ENCODE measurements at places on chromosomes 16 and 17. TPM values are rescaled to one million over a fixed set of nuclear protein-coding genes. Genes with fewer than 3 reads are reported as not detected.
A peak's percentile ranks its signal among the peaks of the same experiment; 100 is the strongest.

GRCh38 chr16:58366247-58367031, 25.8 kb upstream of the GINS3 start:
- DNase-seq = peak; percentile 86

- no peak for DNase-seq
Observed at GRCh38 chr17:39579318-39580081, 28.2 kb downstream of the NEUROD2 start.

The HIGD1B gene
- not detected for total RNA-seq

DNA sequence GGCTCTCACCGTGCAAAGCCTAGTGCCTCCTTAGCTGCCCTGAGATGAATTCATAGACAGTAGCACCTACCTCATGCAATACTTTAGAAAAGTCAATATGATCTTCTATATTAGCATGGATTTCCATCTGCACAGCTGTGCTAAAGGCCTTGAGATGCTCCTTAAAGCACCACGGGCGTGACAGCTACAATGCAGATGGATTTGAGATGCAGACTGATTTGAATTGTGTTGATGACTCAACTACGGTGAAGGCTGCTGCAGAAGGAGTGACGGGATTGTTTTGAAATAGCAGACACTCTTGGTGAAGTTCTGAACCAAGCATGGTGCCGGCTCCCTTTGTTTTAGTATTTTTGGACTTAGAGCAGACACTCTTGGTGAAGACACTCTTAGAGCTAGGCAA, 88.2 kb downstream of the SPECC1 start:
- no peak for DNase-seq

- peak; percentile 77 for DNase-seq
Observed at GRCh38 chr17:58232707-58233156, 5.7 kb upstream of the LPO start.

The SBK1 gene
- total RNA-seq = 0.68 TPM

DNA sequence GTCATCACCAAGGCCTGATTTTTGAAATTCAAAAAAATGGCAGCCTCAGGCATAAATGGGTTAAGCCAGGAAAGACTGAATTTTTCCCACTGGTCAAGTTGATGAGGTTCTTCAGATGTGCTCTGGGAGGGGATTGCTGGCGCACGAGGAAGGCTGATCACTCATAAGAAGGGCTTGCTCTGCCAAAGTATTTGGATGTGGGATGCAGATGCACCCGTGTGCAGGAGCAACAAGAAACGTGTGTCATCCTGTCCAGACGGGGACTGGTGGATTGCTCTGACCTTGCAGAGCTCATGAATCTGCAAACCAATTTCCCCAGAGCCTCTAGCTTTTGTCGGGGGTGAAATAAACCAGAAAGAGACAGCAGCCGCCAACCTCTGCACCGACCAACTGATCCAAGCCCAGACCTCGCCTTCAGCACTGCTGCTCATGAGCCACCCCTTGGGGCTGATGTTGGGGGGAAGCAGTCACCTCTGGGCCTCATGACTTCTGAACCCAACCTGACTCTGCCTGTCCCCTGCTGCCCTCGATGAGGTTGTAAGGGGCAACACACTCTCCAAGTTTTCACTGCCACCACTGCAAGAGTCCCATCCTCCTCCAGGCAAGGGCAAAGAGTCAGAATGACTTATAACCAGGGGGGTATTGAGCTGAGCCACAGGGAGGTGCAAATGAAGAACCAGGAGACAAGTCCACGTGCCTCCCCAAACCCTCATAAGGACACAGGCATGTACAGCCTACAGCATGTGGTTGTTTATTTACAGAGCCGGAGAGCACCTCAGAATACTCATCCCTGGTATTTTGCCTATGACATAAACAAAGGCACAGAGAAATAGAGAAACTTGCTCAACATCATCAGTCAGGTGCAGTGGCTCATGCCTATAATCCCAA, 452.0 kb downstream of the SOX9 start:
- DNase-seq = no peak

GRCh38 chr16:60151987-60152386, 1417.9 kb upstream of the GOT2 start:
- no peak for DNase-seq

DNA sequence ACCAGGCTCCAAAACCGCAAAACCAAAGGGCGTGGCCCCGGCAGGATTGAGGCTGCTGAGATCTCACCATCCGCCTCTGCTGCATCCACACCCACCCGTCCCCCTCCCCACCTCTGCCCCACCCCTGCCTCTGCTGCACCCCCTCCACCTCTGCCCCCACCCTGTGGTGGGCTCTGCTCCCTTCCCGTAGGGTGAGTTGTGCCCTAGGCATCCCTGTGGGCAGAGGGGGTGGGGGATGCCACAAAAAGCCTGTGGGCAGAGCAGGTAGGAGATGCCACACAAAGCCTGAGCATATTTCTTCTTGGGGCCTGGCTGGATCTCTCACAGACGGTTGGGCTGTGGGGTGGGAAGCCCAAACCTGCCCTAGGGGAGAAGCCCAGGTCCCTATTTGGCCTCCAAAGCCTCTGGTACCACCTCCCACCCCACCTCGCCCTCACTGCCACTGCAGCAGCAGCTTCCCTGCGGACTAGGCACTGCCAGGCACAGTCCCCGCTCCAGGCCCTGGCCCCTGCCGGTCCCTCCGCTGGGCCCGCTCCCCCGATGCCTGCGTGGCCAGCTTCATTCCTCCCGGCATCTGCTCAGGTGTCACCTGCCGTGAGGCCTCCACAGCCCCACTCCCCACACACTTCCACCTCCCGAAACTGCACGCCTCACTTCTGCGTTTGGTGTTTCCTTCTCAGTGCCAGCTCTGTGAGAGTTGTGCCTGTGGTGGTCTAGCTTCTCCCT, 11.3 kb upstream of the PABPN1L start:
- no peak for DNase-seq

The SCRN2 gene
- 7.1 TPM for total RNA-seq
